Putamen (tissue), 1 donor: ENCODE measurements at places on chromosomes 12 and 14.

GRCh38 chr12:54341378-54342300 is 16.7 kb downstream of the COPZ1 start:
- no peak for DNase-seq

DNA sequence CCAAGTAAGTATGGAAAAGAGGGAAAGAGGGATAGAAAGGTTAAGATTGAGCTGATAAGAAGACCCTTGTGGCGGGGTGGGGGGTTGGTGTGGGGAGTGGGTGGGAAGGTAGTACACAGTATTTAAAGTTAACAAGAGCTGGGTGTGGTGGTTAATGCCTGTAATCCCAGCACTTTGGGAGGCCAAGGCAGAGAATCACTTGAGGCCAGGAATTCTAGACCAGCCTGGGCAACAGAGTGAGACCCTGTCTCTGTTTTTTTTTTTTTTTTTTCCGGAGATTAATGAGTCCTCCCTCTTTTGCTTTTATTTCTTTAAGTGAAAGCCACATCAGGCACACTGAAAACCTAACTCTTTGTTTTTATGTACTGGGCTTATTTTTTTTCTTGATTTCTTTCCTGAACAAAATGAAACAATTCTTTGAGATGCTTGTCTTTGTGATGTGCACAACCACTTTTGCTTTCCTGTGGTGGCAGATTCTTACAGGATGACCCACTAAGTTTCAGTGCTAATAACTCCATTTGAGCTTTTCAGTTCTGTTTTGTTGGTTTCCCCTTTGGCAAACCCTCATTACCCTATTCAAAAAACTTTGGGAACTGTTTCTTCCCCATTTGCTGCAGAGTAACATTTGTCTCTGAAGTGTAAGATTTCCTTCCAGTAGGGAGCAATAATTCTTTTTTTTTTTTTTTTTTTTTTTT is 54.8 kb downstream of the WNK1 start:
- DNase-seq = no peak

- no peak for DNase-seq
Observed at GRCh38 chr12:3490895-3491144, 183 bp upstream of the PRMT8 start.

DNA sequence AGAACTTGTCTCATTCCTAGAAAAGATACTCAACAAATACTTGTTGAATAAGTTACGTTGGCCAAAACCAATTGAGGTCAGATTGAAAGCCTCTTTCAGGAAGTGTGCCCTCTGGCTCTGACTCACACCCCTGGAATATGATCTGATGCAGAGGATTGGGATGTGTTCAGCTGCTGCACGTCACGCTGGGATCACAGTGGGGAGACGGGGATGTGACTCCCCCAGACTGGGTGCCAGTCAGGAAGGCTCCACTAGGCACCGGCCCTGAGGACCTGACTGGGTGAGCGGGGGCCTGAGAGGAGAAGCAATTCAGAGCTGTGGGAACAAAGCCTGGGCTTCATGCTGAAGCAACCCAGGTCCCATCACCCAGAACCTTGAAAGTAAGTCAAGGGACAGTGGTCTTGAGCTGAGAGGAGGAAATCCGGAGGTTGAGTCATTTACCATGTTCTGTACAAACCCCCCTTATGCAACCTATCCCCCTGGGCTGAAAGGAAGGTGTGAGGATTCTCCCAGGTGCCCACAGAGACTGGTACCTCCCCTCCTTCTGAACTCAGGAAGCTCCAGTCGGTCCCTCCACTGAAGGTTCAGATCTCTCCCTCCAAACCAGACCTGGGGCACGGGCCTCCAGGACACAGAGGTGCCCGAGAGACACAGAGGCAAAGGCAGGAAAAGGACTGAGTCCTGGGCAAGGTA is 3.9 kb downstream of the CEBPE start:
- no peak for DNase-seq

GRCh38 chr12:132094269-132094891 is 49.7 kb downstream of the DDX51 start:
- no peak for DNase-seq

DNA sequence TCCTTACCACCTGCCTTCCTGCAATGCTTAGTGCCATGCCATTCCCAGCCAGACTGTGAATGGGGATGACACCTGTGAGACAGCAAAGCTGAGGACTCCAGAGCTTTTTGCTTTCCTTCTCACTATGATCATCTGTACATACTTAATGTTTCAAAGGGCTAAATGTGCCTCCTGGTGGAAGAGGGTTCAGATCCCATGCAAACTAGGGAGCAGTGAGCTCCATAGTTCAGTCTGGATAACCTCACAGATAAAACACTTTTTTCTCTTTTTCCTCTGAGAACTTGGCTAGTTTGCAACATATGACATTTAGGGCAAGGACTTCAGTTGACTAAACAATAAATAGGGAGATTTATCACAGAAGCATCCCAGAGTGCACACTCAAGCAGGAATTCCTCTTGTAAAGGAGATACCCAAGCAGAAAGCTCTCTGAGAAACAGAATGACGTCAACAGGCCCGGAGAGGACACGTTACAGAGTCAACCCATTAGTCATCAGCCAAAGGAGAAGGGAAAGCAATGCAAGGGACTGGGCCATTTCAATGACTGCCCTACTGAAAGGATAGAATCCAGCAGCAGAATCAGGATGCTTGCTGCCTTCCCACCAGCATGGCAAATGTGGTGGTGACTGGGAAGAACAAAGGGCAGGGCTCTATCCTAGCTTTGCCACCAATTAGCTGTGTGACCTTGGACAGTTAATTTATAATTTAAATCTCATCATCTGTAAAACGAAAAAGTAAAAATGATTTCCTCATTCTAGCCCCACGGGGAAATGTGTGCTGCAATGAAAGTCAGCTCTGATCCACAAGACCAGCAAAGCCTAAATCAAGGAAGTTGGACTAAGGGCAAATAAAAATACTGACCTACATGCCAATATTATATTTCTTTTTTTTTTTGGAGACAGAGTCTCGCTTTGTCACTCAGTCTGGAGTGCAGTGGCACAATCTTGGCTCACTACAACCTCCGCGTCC is 80.8 kb upstream of the ACTN1 start:
- DNase-seq = no peak

- DNase-seq = no peak
Observed at GRCh38 chr12:100490056-100490455, 16.4 kb downstream of the NR1H4 start.

DNA sequence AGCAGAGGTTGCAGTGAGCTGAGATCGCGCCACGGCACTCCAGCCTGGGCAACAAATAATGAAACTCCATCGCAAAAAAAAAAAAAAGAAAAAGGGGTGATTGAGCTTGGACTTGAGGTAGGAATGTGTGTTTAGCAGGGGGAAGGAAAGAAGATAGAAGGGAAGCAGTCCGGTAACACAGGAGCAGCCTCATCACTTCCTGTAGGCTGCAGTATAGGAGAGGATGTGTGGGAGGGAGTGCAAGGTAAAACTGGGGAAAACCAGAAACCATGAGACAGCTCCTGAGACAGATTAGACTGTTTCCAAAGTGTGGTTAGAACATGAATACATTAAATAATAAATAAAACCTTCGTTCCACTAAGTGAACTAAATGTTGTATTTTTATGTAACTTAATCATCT is 49.2 kb downstream of the FGD4 start:
- no peak for DNase-seq

DNA sequence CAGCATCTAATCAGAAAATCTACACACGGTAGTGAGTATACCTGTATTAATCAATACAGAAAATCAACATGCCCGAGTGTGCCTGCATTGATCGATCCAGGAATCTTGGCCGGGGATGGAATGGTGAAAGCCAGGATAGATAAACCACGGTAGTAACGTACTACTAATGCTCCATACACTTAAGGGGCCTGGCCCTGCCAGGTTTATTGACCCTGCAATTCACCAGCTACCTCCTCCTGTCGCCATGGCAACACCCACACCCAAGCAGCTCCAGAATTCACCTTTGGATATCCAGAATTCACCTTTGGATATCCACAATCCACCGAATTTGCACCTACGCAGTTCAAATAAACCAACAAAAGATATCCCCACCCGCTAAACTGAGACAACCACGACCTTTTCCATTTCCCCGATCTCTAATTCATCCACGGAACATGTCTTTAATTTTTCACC is 14.8 kb upstream of the CALM1 start:
- peak; percentile 58 for DNase-seq

- DNase-seq = no peak
Observed at GRCh38 chr12:97127061-97127460, 220.0 kb downstream of the NEDD1 start.

- DNase-seq = no peak
Observed at GRCh38 chr14:35346738-35347322, 54.6 kb downstream of the PSMA6 start.

DNA sequence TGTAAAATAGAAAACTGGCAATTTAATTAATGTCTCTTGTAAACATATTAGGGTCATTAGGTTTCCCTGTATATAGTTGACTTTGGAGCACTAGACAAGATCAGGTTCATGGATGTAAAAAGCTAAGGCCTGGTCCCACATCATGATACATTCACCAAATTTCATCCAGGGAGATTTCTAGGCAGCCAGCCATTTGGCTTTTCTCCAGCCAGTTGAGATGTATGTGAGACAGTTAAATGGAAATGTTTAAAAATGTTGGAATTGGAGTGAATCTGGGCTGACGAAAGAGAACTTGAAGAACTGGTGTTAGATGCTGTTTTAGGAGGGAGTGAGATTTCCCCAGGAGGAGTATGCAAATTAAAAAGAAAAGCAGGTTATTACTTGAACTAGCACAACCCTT is 41.8 kb upstream of the CLEC14A start:
- no peak for DNase-seq

DNA sequence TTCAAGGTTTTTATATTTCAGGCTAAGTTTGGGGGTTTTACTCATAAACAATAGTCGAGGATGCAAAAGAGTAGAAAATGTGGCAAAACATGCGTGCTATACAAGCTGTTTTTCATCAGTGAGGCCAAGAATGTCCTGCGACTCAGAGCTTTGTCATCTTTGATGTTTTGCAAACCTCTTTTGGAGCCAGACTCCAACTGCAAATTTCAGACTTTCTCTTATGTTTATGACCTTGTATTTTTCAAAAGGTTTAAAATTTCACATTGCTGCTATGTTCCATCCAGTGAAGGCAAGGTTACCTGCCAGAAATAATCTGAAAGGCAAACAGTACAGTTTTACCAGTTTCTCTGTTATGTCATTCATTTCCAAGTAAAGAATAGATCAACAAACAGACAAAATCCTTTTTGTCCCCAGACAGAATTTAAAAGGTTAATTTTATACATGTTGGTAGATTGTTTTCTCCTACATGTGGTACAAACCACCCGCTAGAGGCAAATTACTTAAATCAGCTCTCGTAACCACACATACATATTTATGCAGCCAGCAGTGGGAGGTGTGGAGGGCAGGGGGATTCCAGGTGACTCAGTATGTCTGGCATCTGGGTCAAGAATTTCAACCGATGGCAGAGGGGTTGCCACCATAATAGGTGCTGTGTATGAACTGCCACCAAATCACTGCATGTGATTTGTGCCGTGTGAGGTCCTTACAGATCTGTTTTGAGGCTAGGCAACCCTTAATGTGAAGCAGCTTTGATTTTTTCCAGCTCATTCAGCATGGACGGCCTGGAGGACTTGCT is 119.8 kb upstream of the CPM start:
- no peak for DNase-seq

- no peak for DNase-seq
Observed at GRCh38 chr14:47148686-47149085, 497.1 kb upstream of the RPL10L start.

- DNase-seq = no peak
Observed at GRCh38 chr14:96038558-96038919, 623 bp upstream of the C14orf132 start.

GRCh38 chr12:69129564-69129963 is 109.8 kb upstream of the CPSF6 start:
- no peak for DNase-seq

- peak; percentile 3 for DNase-seq
Observed at GRCh38 chr14:70780396-70781075, 28.8 kb downstream of the MAP3K9 start.

DNA sequence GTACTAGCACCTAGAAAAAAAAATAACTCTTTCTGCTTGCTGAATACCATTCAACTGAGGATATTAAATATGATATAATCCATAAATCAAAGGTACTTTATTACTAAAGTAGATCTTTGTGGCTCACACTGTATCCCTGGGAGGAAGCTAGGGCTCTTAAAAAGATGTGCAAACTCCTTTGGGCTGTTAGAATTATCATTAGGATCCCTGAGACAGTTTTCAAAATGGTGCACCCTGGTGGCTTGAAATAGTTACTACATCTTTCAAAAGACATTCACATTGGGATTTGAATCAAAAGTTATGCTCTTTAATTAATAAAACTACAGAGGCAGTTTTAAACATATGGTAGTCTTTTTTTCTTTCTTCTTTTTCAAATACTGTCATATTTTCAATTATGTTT is 228.5 kb upstream of the G2E3 start:
- no peak for DNase-seq

DNA sequence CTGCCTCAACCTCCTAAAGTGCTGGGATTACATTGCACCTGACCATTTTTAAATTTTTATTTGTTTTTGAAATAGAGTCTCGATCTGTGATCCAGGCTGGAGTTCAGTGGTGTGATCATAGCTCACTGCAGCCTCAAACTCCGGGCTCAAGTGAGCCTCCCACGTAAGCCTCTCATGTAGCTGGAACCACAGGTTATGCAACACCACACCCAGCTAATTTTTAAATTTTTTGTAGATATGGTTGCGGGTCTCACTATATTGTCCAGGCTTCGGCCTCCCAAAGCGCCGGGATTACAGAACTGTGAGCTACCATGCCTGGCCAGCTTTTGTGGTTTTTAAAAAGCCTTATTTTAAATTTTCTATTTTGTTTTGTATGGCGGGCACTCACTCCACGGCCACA is 2.2 kb upstream of the DRAM1 start:
- DNase-seq = no peak
